T-helper 17 cell (primary cell): ENCODE measurements at places on chromosomes 2 and 18.

DNA sequence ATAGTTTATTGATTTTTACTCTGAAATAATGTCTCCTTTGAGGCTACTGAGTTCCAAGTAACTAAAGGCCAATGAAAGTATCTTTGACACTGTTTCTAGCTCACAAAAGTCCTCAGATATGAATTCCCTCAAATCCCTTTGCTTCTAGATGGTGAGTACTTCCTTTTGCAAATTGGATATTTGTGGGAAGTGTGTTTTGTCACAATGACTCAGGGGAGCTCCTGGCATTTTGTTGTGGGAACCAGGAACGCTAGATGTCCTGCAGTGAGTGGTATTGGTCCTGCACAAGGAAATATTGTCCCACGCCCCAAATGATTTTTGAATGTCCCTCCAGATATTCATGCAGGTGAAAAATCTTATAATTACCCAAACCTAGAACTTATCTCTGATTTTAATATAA is 24.3 kb downstream of the TACR1 start:
- DNase-seq = no peak

DNA sequence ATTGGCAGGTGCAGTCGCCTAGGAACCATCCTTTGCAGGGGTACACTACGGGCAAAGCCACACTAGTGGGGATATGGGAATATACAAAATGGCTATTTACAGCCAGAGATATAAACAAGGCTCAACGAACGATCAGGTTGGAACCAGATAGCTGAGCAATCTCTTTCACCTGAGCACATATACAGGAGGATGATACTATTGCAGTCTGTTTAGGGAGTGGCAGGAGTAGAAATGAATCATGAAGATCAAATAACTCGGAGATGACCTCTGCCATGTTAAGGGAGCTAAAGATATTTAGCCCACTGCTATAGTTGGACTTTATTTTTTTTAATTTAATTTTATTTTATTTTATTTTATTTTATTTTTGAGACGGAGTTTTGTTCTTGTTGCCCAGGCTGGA is 33.8 kb downstream of the TEX44 start:
- no peak for DNase-seq

- DNase-seq = no peak
These were observed 112.0 kb downstream of the ZBTB7C start for GRCh38 chr18:48297139-48297538.

DNA sequence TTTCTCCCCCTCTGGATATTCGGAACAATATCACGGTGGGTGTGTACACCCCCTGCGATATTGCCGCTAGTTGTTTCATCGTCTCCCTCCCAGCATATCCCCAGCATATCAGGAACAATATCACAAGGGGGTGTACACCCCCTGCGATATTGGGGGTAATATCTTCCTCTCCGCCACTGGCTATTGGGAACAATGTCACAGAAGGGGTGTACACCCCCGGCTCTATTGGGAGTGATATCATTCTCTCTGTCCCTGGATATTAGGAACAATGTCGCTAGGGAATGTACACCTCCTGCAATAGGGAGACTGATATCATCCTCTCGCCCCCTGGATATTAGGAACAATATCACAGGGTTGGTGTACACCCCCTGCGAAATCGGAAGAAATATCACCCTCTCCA is 1932.0 kb downstream of the SUCLG1 start:
- no peak for DNase-seq

DNA sequence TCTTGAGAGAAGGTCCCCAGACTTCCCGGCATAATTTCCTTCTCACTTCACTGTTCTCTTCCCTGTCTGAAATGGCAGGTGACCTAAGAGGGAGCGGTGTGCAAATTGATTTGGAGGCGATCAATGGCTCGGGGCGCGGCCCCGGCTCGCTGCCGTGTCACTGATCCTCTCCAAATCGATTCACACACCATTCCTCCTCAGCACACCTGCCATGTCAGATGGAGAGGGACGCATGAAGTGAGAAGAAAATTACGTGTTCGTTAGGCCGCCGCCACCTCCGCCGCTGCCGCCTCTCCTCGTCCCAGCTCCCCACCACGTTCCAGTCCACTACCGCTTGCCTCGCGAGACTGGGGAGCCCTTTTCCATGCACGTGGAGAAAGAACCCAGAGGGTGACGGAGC is 31.8 kb upstream of the BCL11A start:
- DNase-seq = no peak
